ENCODE measurements at places on chromosomes 7 and 10. TPM values are rescaled to one million over a fixed set of nuclear protein-coding genes. Genes with fewer than 3 reads are reported as not detected.

The MKX gene
- total RNA-seq, result 0.50 TPM

DNA sequence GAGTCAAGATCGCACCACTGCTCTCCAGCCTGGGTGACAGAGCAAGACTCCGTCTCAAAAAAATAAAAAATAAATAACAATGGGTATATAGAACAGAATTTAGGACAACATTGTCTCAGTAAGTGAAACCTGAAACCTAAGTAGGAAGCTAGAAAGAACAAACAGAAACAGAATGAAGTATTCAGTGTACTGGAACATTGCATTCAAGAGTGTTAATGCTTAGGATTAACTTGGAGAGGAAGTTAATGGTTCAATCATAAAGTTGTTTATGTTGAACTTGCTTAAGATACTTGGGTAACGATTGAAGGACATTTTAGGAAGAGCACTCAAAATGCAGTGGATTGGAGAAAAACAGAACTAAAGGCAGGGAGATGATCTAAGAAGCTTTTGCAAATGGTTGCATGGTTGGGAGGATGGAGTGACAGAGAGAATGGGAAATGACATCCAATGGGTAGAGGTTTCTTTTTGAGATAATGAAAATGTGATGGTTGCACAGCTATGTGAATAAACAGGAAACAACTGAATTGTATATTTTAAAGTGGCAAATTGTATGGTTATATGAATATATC lies 233.7 kb downstream of the ADK start:
- no peak for DNase-seq

GRCh38 chr7:140217750-140218501 lies 41.1 kb upstream of the KDM7A start:
- DNase-seq, result no peak

DNA sequence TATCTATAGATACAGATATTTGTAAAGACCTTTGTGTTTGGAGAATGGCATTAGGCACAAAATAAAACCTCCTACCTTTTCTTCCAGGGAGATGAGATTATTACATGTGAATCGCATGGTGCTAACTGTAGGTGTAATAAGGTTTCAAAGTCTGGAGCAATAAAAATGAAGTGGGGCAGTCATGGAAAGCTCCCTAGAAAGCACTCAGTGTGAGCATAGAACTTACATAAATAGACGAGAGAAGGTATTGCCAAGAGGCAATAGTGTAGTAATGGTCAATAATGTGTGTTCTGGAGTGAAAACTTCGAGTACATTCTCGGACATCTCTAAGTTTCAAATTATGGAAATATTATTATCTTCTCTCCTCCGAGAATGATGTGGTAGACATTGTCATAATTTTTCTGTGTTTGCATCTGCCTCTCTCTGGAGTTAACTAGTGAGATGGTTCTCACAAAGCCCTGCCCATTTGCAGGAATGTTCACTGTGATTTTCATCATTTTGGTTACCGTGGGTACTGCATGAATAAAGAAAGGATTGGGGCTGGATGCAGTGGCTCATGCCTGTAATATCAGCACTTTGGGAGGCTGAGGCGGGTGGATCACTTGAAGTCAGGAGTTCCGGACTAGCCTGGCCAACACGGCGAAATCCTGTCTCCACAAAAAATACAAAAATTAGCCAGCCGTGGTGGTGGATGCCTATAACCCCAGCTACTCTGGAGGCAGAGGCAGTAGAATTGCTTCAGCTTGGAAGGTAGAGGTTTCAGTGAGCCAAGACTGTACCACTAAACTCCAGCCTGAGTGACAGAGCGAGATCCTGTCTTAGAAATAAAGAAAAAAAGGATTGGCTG lies 10.6 kb downstream of the VIM start:
- DNase-seq, result no peak

DNA sequence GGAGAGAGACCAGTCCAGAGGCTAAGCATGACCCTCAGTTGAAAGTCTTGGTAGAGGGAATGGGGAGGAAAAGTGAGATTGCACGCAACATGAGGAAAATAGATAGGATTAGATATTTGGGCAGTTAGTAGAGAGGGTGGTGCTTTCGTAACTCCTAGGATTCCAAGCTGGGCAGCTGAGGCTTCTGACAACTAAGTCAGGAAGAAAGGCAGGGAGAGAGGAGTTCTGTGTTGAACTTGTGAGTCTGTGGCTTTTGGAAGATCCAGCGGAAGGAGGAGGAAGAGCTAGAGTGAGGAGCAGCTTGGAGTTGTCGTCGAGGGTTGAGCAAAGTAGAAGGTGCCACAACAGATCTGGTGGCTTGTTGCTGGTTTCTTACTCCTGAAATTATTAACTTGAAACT lies 21.8 kb downstream of the CUL1 start:
- DNase-seq, result no peak

Measured in left cardiac atrium (tissue), 4 donors.